ENCODE measurements at places on chromosomes 12 and 14.
A peak's percentile ranks its signal among the peaks of the same experiment; 100 is the strongest.

DNA sequence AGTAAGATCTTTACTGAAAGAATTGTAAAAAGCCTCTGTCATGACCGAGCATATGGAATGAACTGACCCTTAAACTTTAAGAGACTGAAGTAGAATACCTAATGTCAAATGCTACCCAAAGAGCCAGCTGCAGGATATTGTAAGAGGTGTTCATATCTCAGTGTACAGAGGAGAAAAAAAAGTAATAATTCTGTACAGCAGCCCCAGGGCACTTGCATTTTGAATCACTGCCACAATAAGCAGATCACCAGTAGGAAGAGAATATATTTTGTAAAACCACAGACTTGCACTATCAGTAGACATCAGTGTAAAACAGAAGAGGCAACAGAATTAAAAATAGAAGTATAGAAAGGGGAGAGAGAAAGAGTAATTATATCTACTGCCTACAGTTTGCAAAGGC is 162.6 kb downstream of the PPFIA2 start:
- DNase-seq = no peak

DNA sequence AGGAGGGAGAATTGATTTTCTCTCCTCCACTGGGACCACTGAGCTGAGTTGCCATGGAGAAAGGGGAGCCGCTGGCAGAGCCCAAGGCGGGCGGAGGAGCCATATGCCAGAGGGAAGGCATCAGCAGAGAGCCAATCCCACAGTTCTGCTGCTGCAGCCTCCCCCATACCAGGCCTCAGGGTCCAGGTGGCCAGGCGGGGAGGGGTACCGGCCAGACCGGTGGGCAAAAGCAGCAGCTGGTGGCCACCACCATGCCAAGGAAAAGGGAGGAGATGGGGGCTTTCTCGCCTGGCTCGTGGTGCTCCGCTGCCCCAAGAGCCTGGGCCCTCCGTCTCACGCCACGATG is 72.8 kb downstream of the PITPNM2 start:
- no peak for DNase-seq

GRCh38 chr14:64388533-64389285 is 556 bp downstream of the MTHFD1 start:
- no peak for DNase-seq

GRCh38 chr12:128818065-128819022 is 5.4 kb downstream of the SLC15A4 start:
- no peak for DNase-seq

DNA sequence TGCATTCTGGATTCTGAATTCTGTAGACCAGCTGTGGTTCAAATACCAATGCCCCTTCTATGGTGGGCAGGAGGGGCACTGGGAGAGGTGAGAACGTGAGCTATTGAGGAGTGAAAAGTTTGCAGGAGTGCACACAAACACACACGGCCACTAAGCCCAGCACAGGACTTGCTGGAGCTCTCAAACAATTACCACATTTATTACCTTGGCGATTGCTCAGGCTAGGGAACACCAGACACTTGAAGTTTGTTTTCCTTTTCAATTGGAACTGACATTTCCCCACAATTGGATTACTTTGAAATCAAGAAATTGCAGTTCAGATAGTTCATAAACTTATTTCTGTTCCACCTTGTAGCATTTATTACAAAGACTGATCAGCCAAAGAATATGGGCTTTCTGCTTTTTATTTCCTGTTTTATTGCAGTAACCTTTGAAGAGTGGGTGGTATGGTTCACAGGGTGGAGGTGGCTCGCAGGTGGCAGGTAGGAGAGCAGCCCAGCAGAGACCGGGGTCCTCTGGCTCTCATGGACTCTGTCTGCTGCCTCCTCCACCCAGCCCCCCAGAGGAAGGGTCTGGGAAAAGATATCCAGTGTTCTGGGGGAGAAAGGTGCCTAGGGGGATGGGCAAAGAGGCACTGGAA is 429.8 kb upstream of the CCDC196 start:
- no peak for DNase-seq

DNA sequence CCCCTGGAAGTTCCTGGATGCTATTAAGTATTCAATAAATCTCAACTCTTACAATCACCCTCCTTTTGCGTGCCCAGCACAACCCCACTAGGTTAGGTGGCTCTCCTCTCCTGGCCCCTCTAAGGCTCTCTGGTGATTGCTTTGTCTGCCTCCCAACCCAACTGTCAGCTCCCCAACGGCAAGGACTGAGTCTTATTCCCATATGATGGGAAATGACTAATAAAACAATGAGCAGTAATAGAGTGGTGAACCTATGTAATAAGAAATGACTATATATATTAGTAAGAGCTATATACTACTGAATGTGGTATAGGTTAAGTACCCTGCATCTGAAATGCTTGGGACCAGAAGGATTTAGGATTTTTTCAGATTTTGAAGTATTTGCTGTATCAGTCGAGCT is 8.1 kb downstream of the APPL2 start:
- DNase-seq = peak; percentile 25

- DNase-seq = peak; percentile 91
Measured at GRCh38 chr14:105480807-105481801, 5.6 kb upstream of the CRIP1 start.

DNA sequence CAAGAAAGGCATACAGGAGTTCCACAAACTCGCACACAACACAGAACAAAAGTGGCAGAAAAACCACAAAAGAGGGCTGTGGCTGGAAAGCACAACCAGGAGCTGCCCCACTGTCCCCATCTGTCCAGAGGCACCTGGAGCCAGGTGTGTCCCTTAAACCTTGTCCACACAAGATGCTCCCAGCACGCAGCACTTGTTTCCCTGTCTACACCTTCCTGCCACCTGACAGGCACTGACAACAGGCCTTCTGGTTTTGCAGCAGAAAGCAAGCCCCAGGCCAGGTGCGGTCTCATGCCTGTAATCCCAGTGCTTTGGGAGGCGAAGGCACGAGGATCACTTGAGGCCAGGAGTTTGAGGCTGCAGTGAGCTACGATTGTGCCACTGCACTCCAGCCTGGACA is 3.6 kb downstream of the BTBD6 start:
- no peak for DNase-seq

- DNase-seq = no peak
Measured at GRCh38 chr12:449203-449602, 10.5 kb upstream of the B4GALNT3 start.

GRCh38 chr12:103020839-103021238 is 63.4 kb downstream of the ASCL1 start:
- DNase-seq = no peak

DNA sequence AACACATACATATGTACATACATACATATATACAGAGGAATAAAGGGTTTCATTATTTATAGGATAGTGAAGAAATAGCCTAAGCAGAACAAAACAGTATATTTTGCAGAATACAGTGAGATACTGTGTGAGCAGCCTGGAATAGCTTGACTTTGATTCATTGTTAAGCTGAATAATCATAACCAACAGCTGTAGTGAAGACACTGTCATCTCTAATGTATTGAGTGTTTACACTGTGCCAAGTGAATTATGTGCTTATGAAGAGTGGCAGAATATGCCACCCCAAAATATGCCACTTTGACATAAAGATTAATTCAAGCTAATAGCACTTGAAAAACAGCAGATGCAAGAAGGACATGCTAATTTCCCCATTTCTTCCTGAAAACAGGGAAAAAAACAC is 48.2 kb upstream of the LRFN5 start:
- no peak for DNase-seq

DNA sequence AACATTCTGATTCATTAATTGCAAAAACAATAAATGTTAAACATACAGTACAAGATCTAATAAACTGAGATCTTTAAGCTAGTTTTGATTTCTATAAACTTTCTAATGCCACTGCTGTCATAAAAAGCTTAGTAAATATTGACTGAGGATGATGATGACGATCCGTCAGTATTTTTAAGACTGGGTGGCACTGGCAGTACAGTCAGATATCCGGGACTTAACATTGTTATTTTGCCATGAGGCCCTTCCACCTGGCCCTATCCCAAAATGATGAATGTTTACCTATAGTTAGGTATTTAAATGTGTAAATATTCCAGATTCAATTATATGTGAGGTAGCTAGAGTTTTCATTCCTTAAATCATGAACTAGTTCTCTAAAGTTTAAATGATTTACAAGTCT is 158.5 kb downstream of the FOXA1 start:
- no peak for DNase-seq

GRCh38 chr14:72565149-72565559 is 328.7 kb downstream of the DPF3 start:
- no peak for DNase-seq

GRCh38 chr12:68587448-68587873 is 23.2 kb upstream of the RAP1B start:
- DNase-seq = peak; percentile 37

GRCh38 chr12:123289911-123290310 is 18.3 kb upstream of the CDK2AP1 start:
- DNase-seq = no peak

DNA sequence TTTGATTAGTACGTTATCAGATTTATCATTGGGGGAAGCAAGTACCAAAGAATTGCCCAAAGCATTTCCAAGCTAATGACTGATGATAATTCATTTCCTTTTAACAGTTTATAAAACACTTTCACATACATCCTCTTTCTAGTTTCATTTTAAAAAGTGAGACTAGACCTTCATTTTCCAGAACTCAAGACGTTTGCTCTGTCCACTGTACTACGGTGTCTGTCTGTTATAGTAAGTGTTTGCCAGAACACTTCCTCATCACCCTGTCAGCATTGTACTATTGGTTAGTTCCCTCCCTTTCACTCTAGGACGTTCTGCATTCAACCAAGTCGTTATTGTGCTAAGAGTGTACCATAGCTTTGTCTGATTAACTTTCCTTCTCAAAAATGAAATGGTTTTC is 81.7 kb upstream of the TMEM263 start:
- DNase-seq = no peak

- peak; percentile 87 for DNase-seq
Measured at GRCh38 chr14:20610002-20610765, 19.0 kb upstream of the RNASE12 start.

- peak; percentile 48 for DNase-seq
Measured at GRCh38 chr12:22459838-22460490, 84.4 kb downstream of the C2CD5 start.

DNA sequence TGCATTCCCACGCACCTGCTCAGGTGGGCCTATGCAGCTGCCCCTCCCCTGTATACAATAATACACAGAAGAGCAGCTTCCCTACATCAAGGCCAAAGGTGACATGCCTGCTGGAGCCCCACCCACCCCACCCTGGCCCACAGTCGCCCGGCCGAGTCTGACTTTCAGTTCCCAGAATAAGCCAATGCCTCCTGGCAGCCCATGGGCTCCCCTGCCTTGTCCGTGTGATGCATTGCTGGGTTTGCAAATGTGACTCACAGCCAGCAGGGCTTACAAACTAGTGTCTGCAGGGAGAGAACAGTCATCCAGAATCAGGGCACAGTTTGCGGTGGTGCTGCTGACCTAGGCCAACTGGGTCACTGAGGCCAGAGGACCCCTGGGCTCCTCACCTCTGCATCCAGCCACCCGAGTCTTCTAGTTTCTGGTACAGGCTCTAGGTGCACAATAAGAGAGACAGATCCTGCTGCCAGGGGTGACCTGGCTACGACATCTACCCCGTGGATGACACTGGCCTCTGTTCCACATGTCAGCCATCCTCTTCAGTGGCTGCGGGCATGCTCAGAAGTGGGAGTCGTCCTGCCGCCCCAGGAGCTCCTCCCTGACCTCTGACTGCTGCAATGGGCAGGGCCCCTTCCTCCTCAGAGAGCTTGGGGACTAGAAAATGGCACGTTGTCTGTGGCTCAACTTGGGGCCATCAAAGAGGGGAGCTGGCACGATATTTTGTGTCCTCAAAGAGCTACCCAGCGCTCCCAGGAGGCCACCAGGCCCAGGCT is 84.5 kb downstream of the CHGA start:
- no peak for DNase-seq

DNA sequence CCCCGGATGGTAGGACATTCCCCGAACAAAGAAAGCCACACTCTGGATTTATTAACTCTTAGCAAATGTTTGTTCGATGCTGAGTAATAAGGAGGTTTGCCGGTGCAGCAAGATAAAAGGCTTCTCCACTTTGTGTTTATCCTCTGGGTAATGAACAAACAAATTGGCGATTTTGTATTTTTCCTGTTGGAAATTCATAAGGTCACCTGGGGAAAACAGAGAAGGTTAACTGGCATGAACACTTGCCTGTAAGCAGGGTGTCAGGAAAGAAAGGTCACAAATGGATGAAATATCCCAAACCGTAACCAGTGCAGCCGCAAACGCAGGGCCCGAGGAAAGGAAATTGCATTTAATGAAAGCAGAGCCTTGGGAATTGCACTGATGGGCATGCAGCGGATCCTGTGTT is 132.8 kb downstream of the RMST start:
- no peak for DNase-seq

GRCh38 chr12:72011374-72011773 is 72.7 kb downstream of the TPH2 start:
- no peak for DNase-seq

DNA sequence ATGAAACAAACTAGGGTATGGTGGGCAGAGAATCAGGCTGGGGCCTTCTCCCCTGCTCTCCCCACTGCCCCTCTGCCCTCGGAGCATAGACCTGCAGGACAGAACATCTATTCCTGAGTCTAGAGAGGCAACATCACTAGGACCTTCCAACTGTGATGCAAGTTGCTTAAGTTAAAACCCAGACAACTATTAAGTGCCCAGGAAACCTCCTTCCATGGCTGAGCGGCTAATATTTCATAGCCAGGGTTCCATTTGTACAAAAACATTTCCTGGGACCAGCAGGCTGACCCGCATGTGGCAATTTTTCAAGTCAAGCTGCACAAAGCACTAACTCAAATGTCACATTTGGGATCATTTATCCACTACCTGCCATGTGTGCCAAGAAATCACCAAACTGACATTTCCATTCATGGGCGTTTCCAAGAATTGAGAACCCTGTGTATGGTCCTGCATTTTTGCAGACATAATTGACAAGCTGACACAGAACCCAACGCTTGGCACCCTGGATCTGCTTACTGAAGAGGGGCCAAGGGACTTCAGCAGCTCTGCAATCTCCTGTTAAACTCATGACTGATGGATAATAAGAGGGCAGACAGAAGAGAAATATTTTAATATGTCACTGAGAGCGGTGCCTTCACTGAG is 32.7 kb downstream of the NT5DC3 start:
- no peak for DNase-seq

- peak; percentile 67 for DNase-seq
Measured at GRCh38 chr12:2544230-2544629, 250.5 kb upstream of the FKBP4 start.

GRCh38 chr12:26122061-26122680 is 2.7 kb downstream of the BHLHE41 start:
- no peak for DNase-seq

- DNase-seq = no peak
Measured at GRCh38 chr12:132546647-132547046, 56.7 kb downstream of the FBRSL1 start.

DNA sequence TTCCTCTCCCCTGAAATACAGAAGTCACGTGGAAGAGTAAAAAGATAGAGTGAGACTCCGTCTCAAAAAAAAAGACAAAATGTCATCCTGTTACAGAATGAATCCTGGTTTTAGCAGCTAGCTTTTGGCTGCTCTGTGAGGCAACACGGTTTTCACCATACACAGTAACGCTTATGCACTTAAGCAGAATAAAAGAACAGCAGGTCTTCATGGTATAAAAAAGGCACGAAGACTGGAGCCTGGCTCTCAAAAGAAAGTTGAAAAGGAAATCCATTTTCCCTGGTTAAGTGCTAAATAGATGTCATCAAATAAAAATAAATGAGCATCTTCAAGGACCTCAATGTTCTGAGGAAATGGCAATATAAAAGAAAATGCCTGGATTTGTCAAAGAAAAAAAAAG is 444.1 kb downstream of the IPO8 start:
- no peak for DNase-seq

GRCh38 chr14:77791225-77791600 is 8.7 kb upstream of the ADCK1 start:
- no peak for DNase-seq

GRCh38 chr12:125089083-125089482 is 23.8 kb downstream of the AACS start:
- DNase-seq = no peak
